ENCODE measurements at places on chromosomes 2 and 18. TPM values are rescaled to one million over a fixed set of nuclear protein-coding genes. Genes with fewer than 3 reads are reported as not detected.

GRCh38 chr2:191773136-191773535 lies 73.8 kb downstream of the CAVIN2 start:
- no peak for DNase-seq

DNA sequence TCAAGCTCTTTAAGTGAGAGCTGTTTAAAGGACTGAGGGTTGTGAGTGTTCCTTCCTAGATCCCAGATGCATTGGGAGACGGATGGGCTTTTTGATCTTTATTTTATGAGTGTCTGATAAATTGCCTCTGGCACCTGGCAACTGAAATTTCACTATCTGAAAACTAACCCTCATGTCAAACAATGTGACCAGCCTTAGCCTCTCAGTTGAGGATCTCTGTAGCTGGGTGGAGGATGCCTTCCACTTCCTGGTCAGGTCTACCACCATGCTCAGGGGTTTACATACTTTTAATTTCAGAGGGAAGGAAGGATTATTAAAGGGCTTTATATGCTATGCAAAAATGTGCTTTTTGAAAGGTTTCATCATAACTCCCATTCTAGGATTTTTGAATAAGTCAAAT lies 70.5 kb upstream of the NT5C1B start:
- no peak for DNase-seq

GRCh38 chr2:19122220-19122619 lies 236.2 kb downstream of the OSR1 start:
- DNase-seq, result no peak

DNA sequence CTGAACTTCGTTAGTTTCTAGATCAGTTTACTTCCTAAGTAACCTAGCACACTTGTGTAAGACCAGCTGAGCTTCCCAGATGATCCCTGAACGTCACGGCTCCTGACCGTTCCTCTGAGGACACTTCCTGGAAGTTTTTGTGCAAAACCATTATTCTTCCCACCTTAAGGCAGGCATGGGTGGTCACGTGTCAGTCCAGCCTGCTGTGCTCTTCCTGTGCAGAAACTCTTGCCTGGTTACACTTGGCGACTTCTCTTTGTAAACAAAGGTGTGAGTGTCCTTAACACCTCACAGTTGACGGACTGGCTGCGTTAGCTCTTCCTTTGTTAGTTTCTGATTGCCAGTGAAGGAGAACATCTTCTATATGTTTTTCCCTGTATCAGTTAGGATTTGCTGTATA lies 118.3 kb downstream of the SH3RF3 start:
- no peak for DNase-seq

DNA sequence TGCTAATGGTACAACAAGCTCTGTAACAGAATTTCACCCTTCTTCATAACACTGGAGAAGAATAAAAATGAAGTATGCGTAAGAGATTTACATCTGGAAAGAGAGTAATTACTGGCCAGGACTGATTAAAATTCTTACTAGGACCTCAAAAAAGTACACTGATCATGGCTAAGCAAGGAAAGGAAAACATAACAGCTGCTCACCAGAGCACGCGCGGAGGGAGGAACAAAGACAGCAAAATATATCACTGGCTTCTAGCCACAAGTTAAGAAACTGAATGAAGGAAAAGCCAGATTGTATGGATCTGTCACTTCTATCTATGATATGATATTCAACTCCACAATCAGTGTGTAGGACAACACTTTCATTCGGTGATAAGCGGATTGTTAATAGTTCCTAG lies 15.6 kb upstream of the CYTIP start:
- no peak for DNase-seq

Gene TBR1
- polyA plus RNA-seq, result not detected

GRCh38 chr2:235857598-235857997 lies 310.6 kb downstream of the GBX2 start:
- no peak for DNase-seq

- DNase-seq, result no peak
Measured at GRCh38 chr2:199833525-199833924, 17.5 kb downstream of the FTCDNL1 start.

- DNase-seq, result no peak
Measured at GRCh38 chr2:150125708-150126107, 361.8 kb downstream of the RND3 start.

GRCh38 chr2:120476141-120476540 lies 130.2 kb downstream of the INHBB start:
- DNase-seq, result no peak

- DNase-seq, result no peak
Measured at GRCh38 chr2:227141301-227141700, 22.7 kb downstream of the COL4A4 start.

- no peak for DNase-seq
Measured at GRCh38 chr2:143901185-143901842, 618.6 kb downstream of the ZEB2 start.

Gene POTEJ
- 0.12 TPM for polyA plus RNA-seq

- DNase-seq, result no peak
Measured at GRCh38 chr18:49904871-49905555, 91.7 kb upstream of the ACAA2 start.

GRCh38 chr2:214226061-214226460 lies 184.8 kb upstream of the VWC2L start:
- no peak for DNase-seq

Gene PLEK
- polyA plus RNA-seq, result 6.4 TPM

GRCh38 chr18:12658426-12659138 lies 675 bp upstream of the SPIRE1 start:
- DNase-seq, result no peak

DNA sequence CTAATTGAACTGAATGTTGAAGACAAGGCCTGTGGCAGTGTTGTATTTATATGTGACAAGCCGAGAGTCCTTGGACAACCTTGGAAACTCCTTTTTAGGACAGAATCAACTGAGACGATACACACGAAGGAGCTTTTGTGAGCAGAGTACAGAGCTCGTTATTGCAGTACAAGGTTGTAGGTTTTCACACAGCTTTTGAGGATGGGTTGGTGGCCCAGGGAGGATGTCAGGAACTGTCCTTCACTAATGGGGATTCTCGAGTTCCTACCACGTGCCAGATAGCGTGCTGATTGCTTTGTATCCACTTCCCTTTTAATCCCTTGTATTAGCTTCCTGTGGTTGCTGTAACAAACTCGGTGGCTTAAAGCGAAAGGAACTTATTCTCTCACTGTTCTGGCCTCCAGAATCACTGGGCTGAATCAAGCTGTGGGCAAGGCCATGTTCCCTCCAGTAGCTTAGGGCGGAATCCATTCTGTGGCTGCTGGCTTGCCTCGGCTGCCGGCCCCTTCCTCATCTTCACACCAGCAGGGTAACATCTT lies 20.2 kb downstream of the INPP4A start:
- DNase-seq, result no peak

GRCh38 chr2:46381263-46381849 lies 84.1 kb downstream of the EPAS1 start:
- no peak for DNase-seq

Gene TXNDC2
- polyA plus RNA-seq, result not detected

DNA sequence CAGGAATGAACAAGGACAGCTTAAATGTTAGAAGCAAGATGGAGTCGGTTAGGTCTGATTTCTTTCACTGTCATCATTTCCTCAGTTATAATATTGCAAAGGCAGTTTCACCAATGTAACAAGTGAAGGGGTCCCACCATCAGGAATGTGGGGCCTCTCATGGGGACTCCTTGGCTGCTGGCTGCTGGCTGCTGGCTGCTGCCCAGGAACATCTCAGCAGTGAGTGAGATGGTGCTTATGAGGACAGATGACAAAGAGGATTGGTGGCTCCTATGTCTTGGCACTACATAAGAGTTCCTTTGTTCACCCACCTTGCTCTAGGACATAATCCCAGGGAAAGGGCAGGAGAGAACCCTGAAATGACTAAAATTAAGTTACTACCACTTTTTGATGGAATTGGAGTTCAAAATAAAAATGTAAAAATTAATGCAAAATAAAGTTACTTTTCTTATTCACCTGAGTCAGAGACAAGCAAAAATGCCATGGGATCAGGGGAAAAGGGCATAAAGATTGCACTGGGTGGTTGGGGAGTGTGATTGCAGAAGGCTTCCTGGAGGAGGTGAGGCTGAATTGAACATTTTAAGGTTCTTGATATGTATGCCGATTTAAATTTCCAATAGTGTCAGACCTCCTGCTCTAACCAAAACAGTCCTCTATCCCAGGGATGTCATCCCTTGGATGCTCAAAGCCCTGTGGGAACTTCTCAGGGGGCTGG lies 23.4 kb downstream of the TMEM177 start:
- no peak for DNase-seq

DNA sequence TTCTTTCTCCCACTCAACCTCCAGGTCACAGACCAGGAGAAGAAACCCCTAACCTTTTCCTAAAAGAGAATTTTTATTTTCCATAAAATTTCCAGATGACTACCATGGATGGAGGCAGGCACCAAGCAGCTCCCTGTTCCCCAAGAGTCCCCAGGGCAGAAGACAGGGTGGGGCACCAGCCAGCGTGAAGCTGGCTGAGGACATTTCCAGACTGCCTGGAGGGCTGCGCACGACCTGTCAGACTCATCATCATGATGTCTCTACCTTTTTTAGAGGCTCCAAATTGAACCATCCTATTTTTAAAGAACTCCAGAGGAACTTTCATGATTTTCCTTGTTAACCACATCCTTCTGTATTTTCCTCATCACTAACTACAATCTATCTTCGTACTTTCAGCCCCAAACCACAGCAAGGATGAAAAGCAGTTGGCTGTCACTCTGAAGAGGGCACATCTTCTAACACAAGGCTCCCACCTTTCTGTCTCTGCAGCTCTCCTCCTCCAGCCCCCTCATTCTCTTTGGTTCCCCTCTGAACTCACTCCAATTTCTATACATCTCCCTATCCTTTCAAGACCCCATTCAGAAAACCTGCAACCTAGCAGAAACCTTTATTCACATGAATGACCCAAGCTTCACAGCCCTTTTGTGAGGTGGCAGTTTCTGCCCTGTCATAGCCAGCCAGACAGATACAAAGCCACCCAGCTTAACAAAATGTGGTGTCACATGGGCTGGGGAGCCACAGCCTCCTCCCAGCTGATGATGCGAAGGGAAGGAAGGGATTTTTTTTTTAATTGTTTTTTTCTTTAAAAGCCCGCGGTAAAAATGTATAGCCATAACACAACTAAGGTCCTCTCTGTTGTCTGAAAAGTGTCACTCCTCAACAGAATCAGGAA lies 11.1 kb downstream of the AMMECR1L start:
- DNase-seq, result no peak

DNA sequence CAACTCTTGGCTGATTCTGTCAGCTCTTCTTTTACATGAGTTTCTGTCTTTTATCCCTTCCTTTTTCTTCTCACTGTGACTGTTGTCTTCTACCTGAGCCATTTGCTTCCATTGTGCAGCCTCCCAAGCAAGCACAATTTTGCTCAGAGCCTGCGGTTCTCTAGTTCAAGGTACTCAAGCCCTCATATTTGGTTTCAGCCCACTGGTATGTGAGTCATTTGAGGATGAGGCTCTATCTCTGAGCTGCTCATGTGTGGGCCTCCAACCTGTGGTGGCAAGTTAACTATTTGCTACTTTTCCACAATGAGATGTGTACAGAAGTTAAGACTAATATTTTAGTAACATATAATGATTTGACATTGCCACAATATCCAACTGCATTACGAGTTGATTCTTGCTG lies 183.0 kb downstream of the PHLPP1 start:
- no peak for DNase-seq

Gene SAG
- polyA plus RNA-seq, result 0.11 TPM

DNA sequence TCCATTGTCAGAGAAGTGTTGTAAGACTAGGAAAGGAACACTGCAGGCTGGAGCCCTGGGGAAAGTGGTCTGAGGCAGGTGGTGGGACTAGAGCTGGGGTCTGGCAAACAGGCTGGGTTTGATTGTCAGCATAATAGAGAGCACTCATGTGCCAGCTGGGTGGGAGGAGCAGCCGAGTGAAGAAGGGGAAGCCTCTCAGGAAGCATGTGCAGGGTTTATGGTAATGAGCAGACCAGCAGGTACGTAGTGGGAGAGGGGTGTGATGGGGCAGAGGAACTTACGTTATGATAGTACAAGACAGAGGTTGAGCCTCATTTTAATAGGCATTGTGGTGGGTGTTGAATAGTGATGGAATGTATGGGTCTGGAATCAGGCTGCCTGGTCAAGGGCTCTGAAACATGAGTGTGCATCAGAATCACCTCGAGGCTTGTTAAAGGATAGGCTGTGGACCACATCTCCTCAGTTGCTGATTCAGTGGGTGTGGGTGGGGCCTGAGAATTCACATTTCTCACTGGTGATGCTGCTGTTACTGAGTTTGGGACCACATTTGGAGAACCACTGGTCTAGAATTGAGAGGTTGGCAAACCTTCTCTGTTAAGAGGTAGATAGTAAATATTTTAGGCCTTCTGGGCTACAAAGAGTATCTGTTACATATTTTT lies 1.7 kb upstream of the MGAT5 start:
- no peak for DNase-seq

Gene HTR2B
- 15.1 TPM for polyA plus RNA-seq

- DNase-seq, result no peak
Measured at GRCh38 chr2:236774171-236774570, 204.5 kb downstream of the ACKR3 start.
